ENCODE measurements at places on chromosomes 7 and 10.

GRCh38 chr7:6588566-6588965 lies 1.3 kb upstream of the INTS15 start:
- DNase-seq: no peak

DNA sequence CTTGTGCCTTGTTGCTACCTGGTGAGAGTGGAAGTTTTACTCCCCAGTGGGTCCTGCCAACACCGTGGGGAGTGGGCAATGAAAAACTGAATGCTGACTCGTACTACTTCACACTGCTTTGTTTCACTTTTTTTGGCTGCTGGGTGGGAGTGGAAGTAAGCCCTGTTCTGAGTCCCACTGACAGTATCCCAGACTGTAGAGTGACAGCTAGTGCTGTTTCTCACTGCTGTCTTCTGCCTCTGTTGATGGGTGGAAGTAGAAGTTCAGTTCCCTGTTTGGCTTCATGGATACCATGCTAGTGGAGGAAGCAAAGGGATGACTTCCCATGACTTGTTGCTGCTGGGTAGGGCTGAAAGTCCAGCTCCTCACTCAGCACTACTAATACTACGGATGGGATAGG lies 98.4 kb downstream of the STK31 start:
- no peak for DNase-seq

GRCh38 chr7:42677751-42678699 lies 233.8 kb downstream of the C7orf25 start:
- no peak for DNase-seq

DNA sequence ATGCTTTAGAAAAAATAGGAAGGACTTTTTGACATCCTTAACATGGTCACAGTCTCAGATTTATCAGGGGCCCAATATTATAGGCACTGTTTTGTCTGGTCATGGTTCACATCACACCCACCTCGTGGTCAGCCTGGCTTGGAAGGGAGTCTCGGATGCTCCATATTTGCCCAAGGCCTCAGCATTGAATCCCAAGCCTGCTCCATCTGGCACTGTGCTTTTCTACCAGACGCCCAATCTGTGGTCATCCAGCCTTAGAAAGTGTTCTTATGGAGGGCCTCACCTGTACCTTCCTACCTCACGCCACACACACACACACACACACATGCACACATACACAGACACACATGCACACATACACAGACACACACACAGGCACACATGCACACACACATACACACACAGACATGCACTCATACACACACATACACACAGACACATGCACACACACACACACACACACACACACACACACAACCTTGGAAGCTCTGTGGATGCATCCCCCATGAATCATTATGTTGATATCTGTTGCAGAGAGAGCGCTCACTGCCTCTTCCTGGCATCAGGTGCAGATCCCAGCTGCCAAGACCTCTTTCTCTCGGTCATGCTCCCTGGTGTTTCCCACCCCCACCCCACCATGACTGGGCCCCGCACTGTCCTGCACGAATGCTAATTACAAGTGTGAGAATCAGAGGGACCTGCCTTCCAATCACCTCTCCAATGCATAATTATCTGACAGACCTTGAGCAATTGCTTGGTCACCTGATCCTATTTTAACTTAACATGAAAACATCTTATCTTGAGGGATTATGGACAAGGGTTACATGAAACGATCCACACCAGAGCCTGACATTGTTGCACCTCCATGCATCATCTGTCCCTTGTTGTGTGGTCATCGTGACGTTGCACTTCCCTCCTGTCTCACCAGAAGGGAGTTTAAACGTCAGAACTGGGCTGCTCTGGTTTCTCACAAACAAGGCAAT lies 122.7 kb upstream of the TMEM72 start:
- DNase-seq: no peak

DNA sequence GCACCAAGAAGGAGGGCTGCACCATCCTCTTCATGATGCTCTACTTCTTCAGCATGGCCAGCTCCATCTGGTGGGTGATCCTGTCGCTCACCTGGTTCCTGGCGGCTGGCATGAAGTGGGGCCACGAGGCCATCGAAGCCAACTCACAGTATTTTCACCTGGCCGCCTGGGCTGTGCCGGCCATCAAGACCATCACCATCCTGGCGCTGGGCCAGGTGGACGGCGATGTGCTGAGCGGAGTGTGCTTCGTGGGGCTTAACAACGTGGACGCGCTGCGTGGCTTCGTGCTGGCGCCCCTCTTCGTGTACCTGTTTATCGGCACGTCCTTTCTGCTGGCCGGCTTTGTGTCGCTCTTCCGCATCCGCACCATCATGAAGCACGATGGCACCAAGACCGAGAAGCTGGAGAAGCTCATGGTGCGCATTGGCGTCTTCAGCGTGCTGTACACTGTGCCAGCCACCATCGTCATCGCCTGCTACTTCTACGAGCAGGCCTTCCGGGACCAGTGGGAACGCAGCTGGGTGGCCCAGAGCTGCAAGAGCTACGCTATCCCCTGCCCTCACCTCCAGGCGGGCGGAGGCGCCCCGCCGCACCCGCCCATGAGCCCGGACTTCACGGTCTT lies 1.9 kb downstream of the FZD1 start:
- DNase-seq: no peak

DNA sequence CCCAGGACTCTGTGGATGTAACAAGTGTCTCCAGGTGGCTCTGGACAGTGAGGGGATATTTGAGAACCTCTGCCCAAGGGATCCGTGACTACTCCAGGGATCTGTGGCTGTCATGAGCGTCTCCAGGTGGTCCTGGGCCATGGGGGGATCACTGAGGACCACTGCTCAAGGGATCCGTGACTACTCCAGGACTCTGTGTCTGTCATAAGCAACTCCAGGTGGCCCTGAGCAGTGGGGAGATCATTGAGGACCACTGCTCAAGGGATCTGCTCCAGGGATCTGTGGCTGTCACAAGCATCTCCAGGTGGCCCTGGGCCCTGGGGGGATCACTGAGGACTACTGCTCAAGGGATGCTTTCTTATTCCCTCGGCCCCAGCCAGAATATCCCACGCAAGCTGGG lies 133.2 kb upstream of the ADARB2 start:
- DNase-seq: no peak

- DNase-seq: peak; percentile 58
Observed at GRCh38 chr7:64887756-64888508, 15.1 kb upstream of the ZNF273 start.

DNA sequence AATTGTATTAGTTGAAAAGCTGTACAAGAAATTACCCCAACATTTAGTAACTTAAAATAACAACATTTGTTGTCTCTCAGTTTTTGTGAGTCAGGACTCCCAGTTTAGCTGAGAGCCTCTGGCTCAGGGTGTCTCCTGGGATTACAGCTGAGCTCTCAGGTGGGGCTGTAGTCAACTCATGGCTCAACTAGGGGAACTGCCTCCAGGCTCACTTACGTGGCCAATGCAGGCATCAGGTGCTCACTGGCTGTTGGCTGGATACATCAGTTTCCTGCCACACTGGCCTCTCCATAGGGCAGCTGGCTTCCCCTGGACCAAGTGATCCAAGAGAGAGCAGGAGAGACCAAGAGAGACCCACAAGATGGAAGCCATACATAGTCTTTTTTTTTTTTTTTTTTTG lies 17.5 kb downstream of the CCNY start:
- no peak for DNase-seq
